ENCODE measurements at places on chromosomes 1 and 21.

DNA sequence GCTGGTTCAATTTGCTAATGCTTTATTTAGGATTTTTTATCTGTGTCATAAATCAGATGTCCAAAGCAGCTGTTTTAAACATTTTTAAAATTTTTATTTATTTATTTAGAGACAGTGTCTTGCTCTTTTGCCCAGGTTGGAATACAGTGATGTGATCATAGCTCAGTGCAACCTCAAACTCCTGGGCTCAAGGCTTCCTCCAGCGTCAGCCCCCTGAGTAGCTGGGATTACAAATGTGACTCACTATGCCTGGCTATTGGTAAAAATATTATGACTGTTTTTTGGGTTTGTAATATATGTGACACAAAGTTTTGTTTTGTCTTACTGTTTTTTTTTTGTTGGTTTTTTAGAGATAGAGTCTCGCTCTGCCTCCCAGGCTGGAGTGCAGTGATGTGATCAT lies 11.8 kb downstream of the ZBED6 start:
- peak; percentile 79 for DNase-seq

DNA sequence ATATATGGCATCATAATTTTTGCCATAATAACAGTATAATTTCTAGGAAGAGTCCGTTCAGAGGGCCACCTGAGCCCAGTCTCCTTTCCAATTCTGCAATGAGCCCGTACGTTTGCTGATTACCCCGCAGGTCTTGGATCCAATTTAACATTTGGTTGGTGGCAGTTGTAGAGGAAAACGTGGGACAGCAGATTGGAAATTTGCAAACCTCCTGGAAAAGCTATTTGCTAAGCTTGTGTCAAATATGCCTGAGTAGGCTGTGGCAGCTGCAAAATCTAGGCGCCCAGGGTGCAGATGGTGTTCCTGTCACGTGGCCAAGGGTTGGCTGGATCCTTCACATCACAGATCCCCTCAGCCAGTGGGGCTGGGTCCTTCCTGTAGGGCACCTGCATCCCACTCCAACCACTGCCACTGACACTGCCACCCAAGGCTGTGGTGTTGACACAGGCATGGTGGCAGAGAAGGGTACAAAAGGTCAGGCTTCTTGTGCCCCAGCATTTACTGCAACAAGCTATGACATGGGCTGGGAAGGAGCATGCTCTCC lies 174.8 kb upstream of the SYT6 start:
- DNase-seq: no peak

DNA sequence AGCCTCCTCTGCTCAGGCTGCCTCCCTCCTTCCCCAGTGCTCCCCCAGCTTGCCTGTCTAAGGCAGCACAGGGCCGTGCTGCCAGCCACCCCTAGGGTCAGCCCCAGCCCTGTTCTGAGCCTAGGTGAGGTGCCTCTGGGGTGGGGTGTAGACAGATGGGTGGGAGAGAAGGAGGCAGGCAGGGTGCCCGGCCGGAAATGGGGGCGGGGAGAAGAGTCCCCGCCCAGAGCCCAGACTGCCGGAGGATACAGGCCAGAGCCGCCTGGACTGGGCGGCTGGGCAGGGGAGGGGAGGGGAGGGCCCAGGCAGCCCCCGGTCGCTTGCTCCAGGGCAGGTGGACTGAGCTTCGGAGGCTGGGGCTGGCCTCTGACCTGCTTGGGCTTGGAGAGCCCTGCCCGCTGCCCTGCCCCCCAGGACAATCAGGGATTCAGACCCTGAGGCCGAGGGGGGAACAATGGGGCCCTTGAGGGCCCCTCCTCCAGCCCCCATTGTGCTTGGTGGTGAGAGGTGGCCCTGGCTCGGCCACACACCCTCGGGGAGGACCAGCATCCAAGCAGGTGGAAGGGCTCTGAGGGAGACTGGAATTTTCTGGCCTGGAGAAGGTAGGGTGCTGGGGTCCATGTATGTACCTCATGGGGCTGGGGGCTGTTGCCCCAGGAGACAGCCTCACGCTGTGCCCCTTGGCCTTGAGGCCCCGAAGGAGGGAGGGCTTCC lies at the start of gene GJC2:
GJC2 (plus strand) TSS at position 525 of the 714 bp plus-strand sequence. CDS start 7,829 bp downstream, outside the sequence.
- DNase-seq: peak; percentile 31

DNA sequence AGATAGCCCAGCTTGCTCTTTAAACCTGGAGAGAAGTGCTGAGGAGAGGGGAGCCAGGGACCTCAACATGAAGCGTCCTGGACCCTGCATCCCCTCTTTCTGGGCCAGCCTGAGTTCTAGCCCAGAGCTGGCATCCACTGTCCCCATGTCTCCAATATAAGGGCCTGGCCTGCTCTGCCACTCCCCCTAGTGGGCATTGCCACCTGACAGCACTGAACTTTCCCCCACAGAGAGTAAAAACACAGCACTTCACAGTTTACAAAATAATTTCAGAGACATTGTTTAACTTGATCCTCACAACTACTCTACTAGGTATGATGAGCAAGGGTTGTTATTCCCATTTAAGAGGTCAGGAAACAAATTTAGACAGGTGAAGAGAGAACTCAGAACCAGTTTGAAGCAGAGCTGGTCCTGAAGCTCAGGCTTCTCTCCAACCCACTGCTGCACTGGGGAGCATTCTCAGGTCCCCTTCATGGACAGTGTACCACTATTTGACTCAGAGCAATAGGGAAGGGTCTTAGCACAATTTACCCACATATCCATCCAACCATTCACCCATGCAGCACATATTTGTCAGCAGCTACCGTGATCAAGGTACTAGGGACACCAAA lies 151.2 kb downstream of the DMRTA2 start:
- DNase-seq: peak; percentile 13

- no peak for DNase-seq
Observed at GRCh38 chr1:46524843-46525242, 26.6 kb downstream of the KNCN start.

DNA sequence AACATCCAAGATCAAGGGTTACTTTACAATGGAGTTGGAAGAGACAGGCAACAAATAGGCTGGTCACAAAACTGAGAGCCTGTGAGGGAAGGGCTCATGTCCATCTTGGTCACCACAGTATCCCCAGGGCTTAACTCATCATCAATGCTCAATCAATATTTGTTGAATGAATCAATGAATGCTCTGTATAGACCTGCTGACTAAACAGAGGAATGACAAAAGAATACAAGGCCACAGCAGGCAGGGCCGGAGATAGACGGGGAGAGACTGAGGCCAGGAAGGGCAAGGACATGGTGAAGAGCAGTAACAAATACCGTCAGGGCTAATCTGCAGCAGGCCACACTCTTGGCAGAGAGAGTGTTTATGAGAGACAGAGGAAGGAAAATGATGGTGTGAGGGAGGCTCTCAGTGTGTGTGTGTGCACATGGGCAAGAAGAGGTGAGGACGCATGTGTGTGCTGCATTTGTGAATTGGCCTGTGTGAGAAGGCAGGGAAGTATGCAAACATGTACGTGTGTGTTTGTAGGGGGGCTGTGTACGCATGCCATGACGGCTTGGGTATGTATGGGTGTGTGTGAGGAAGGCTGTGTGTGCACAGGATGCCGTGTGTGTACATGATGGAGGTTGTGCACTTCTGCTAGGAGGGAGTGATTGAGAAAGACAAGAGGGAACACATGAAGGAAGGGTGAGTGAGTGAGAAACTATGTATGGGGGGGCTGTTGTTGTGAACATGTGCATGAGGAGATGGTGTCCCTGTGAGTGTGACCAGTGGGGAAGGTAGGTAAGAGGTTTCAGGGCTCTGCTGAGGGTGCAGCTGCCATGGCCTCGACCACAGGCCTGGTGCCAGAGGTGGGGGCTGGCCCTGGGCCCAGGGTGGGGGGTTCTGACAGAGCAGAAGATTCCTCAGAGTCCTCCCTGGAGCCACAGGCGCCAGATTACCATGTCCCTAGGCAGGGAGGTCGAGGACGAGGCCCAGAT lies 15.4 kb downstream of the AHDC1 start:
- peak; percentile 76 for DNase-seq

DNA sequence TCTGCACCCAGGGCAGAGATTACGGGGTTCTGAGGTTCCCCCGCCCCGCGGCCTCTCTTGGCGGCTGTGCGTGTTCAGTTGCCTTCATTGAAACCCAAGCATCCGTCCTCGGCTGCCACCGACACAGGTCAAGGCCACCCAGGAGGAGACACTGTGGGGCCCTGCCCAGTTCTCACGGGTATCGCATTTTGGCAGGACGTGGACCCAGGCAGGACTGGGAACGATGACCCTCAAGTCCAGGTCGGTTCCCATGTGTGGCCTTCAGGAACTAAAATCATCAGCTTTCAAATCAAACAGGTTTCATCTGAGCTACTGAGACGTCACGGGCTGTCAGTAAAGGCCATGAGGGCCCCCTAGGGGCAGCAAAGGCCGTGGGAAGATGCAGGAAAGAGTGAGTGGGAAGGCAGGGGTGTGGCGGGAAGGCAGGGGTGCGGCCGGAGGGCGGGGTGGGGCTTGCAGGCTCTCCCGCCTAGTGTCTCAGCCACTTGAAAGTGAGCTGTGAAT lies 7.0 kb upstream of the C1orf174 start:
- DNase-seq: no peak

DNA sequence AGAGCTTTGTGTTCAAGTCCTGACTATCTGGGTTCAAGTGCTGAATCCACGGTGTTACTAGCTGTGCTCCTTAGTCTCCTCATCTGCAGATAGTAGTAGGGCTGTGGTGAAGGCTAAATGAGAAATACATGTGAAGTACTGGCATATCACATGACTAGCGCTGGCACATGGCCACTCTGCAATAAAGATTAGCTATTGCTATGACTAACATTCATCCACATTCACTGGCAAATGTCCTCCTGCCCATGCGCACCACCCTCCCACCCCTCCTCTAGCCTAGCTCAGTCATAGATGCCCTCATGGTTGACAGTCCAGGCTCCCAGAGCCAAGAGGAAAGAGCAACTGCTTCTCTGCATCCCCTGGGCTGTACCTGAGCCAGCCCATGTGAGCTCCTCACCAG lies 8.5 kb upstream of the COL8A2 start:
- peak; percentile 98 for DNase-seq

- DNase-seq: peak; percentile 72
Observed at GRCh38 chr1:172897738-172898137, 153.0 kb downstream of the TNFSF18 start.

GRCh38 chr1:186409091-186409490 lies 33.5 kb downstream of the ODR4 start:
- DNase-seq: peak; percentile 15

GRCh38 chr1:178352790-178353416 lies 143.9 kb downstream of the CLEC20A start:
- DNase-seq: no peak

DNA sequence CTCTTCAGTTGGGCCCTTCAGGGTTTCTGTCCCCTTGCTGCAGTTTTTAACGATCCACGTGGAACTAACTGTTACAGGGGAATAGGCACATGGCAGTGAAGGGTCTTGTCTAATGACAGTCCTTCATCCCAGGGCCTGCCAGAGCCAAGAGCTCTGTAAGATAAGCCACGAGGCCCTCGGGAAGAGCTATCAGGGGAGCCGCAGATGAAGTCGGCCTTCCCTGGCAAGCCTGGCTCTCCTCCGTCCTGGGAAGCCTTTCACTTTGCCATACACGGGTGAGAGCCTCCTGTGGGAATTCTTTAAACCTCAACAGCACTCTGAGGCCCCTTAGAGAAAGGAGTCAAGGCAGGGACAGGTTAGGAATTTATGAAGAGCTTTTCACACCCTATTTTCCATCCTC lies 29.0 kb downstream of the ACP6 start:
- DNase-seq: no peak

GRCh38 chr1:153265457-153265856 lies 6.0 kb downstream of the LORICRIN start:
- DNase-seq: no peak

GRCh38 chr1:12762766-12763165 lies 10.8 kb upstream of the PRAMEF12 start:
- no peak for DNase-seq

DNA sequence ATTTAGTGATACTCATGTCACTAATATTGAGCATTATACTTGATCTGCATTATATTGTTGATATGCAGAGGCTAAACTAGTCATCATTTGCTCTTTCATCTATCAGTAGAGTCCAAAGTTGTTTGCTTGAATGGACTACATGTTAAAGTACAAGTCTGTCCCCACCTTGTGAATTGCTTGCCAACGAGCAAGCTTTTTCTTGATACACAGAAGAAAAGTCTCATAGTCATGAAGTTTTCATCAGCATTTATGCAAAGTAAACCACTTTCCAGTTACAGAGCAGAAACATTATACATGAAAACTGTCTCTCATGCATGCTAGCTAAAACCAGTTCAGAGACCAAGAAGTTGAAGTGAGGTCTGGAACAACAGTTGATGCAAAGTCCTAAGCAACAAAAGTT lies 13.0 kb downstream of the SFPQ start:
- DNase-seq: no peak

DNA sequence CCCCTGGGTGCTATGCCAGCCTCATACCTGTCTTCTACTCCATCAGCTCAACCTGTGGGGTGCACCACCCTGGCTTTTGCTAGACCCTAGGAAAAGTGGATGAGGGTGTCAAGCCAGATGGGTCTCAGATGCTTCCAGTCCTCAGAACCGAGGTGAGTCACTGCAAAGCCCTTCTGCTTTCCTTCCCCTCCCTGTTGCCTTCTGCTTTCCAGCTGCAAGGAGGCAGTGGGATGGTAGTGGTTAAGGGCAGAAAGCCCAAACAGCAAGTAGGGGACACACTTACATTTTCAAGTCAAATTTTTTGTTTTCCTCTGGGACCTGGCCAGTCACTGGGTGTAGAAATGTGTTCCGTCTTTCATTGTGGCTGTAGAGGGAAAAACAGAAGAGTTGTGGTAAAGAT lies 60.7 kb upstream of the GOLT1A start:
- no peak for DNase-seq

DNA sequence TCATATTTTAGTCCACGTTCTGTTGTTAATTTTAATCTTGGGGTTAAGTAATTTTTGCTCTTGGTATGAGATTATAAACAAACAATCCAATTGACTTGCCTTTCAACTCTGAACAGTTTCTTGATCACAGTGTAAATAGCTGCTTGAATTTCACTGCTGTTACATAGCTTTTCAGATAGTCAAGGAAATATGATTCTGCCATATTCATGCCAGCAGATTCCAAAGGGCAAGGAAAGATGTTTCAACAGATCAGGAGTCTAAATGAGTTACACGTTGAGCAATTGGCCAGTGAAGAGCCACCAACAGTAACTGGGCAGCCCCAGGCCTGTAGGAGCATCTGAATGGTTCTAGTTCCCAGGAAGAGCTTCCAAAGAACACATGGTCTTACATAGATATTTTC lies 93.6 kb downstream of the LEPR start:
- DNase-seq: peak; percentile 90

GRCh38 chr1:34371829-34372532 lies 195.3 kb downstream of the C1orf94 start:
- no peak for DNase-seq

DNA sequence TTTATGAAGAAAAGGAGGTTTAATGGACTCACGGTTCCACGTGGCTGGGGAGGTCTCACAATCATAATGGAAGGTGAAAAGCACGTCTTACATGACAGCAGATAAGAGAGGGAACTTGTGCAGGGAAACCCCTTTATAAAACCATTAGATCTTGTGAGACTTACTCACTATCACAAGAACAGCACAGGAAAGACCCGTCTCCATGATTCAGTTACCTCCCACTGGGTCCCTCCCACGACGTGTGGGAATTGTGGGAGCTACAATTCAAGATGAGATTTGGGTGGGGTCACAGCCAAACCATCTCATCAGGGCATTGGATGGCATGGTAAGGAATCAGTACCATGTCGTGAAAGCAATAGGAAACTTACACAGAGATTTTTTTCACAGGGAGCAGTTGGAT lies 63.1 kb downstream of the MTR start:
- DNase-seq: no peak

GRCh38 chr21:31133243-31133830 lies 95.1 kb upstream of the KRTAP19-8 start:
- no peak for DNase-seq

All from AG10803 (cell line).